ENCODE measurements at places on chromosomes 16 and 17.

DNA sequence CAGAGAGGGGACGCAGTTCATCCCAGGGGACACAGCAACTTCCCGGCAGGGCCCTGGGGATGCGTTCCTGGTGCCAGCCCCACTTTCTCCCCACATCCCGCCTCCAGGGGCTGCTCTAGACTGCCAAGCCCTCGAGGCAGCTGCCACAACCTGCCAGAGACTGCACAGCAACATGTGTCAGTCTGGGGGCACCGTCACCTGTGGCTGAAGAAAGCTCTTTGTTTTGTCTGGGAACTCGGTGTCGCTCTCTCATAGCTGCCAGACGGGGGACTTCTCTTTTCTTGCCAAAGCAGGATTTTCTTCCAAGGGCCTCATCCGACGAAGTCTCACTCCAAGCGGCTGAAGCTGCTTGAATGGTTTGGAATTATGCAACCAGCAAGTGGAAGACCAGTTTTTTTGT lies 43.7 kb downstream of the COTL1 start:
- no peak for DNase-seq

DNA sequence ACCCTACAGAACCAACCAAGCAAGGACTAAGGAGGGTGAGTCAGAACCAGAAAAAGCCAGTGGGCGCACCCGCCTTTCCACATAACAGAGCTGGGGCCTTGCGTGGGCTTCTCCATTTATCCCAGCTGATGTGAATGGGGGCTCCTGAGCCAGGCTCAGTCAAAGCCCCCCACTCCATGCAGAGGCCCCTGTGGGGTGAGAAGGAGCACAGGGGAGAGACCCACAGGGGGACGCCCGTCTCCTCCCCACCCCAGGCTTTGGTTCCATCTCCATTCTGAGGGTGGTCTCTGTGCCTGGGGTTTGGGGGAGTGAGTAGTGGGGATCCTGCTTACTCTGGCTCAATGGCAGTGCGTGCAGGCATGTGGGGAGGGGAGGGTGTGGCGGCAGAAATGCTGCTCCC lies 210.1 kb upstream of the TNRC6C start:
- DNase-seq: no peak

DNA sequence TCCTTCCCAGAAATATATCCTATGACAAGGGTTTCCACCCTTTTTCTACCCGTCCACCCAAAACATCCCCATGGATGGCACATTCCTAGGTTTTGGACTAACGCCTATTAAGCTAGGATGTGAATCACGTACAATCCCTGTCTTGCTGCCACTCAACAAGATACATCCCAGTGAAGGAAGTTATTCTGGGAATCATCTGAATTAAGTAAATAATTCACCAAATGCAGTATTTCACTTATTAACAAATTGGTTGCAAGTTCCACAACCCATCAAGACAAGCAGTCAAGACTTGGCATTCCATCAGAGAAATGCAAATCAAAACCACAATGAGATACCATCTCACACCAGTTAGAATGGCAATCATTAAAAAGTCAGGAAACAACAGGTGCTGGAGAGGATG lies 32.1 kb downstream of the ASPA start:
- no peak for DNase-seq

GRCh38 chr17:9971991-9972390 lies 66.9 kb upstream of the RCVRN start:
- no peak for DNase-seq

- DNase-seq: no peak
Observed at GRCh38 chr17:73968680-73969079, 234.8 kb upstream of the RPL38 start.

DNA sequence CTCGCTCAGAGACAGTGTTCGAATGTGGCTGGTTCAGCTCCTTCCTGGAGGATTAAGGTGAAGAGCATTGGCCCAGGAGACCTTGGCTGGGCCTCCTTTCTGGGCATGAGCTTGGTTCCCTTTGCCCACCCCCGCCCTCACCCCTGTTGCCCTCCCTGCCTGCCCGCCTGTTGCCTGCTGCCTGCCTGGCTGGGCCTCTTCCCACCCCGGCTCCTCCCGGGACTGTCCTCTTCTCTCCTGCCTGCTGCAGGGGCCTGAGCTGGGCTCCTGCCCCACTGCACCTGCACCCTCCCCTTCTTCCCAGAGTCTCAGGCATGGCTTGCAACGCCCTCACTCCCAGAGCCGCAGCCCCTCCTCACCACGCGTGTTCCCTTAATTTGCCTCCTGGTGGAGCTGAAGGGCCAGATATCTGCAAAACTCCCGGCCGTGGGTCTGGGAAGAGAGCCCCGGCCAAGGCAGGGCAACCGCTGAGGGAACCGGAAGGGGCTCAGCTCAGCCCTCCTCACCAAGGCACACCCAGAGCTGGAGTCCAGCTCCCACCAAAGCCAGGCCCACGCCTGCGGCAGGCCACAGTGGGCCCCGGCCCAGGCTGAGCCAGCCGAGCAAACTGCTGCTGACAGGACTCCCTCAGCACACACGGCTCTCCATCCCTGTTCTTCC lies 31.2 kb downstream of the MNT start:
- no peak for DNase-seq

DNA sequence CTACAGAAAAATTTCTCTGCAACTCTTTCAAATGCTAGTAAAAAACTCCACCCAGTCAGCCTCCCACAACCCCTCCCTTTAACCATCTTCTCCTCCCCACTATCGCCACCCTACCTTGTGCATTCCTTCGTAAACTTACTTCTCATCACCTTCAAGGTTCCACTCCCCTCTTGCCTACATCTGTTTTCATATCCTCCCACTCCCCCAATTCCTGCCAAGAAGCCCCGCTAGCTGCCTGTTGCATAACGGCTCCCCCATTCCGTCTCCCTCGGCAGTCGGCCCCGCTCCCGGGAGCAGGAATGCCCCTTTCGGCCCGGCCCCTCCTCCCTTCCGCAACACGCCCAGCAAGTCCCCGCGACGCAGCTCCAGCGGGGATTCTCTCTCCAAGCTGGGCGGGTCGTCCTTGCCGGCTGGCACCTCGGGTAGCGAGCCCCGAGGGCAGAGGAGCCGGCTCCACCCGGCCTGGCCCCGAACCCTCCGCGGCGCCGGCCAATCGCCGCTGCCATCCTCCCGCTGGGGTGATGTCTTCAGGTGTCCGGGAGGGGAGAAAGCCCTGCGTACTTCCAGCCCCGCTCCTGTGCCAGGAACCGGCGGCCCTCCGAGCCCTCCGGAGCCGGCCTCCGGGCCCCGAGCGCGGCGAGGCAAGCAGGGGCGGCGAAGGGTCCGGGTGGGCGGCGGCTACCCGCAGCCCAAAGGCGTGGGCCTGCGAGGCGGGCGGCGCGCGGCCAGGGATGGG lies 1.5 kb downstream of the PHLPP2 start:
- peak; percentile 41 for DNase-seq

- DNase-seq: no peak
Observed at GRCh38 chr16:17469741-17470181, 999 bp downstream of the XYLT1 start.

- DNase-seq: no peak
Observed at GRCh38 chr17:83153681-83154310, 74.4 kb downstream of the METRNL start.

DNA sequence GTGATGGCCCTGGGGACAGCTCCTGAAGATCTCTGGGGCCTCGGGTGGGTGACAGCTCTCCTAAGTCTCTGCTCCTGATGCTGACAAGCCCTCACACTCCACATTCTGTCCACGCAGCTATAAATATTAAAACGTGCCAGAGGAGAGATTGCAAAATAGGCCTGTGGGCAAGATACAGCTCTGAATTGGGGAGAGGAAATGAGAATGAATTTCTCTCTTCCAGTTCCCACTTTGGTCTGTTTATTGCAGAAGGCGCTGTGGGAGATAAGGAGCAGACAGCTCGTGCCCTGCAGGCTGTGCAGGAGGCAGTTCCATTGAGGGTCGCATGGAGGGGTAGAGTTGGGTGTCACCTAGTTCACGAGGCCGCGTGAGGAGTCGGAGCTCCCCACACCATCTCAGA lies 87.5 kb upstream of the SDK2 start:
- no peak for DNase-seq

GRCh38 chr16:81810894-81811538 lies 31.9 kb downstream of the PLCG2 start:
- no peak for DNase-seq

GRCh38 chr16:89915303-89916232 lies 3.1 kb upstream of the MC1R start:
- DNase-seq: no peak

GRCh38 chr17:48606892-48607614 lies 2.3 kb upstream of the HOXB6 start:
- no peak for DNase-seq

DNA sequence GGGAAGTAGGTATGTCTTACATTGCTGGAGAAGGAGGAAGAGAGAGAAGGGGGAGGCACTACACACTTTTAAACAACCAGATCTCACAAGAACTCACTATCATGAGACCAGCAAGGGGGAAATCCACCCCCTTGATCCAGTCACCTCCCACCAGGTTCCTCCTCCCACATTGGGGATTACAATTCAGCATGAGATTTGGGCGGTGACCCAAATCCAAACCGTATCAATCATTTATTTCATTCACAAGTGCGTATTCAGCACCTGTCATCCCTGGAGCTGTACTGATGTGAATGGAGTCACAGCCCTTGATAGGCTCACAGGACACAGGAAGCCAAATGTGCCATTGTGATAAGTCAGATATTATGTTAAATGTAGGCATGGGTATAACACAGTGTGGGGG lies 228.3 kb upstream of the HSBP1 start:
- no peak for DNase-seq

DNA sequence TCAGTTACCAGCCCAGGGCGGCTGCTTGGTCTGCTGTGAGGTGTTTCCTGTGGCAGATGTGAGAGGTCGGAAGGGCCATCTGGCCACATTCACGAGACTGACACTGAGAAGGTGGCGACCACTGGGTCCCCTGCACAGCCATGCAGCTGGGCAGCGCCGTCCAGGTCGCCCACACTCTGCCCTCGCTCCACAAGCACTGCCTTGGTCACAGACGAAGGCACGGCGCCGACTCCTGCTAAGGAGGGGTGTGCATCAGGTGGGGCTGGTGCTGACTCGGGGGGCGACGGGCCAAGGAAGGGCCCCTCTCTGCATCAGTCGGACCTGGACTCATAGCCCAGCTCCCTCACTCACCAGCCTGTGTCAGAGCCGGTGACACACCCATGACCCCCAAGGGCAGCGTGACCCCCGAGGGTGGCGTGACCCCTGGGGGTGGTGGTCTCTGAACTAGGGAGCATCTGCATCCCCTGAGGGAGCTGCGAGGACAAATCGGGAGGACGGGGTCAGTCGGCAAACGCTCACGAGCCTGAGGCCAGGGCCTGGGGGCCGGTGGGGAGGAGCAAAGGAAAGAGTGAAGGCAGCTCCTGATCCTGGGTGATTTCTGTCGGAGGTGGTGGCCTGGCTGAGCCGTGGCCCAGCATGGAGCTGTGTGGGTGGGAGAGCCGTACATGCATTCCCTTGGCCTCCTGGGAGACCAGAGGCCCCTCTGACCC lies 30.4 kb downstream of the NME3 start:
- no peak for DNase-seq

DNA sequence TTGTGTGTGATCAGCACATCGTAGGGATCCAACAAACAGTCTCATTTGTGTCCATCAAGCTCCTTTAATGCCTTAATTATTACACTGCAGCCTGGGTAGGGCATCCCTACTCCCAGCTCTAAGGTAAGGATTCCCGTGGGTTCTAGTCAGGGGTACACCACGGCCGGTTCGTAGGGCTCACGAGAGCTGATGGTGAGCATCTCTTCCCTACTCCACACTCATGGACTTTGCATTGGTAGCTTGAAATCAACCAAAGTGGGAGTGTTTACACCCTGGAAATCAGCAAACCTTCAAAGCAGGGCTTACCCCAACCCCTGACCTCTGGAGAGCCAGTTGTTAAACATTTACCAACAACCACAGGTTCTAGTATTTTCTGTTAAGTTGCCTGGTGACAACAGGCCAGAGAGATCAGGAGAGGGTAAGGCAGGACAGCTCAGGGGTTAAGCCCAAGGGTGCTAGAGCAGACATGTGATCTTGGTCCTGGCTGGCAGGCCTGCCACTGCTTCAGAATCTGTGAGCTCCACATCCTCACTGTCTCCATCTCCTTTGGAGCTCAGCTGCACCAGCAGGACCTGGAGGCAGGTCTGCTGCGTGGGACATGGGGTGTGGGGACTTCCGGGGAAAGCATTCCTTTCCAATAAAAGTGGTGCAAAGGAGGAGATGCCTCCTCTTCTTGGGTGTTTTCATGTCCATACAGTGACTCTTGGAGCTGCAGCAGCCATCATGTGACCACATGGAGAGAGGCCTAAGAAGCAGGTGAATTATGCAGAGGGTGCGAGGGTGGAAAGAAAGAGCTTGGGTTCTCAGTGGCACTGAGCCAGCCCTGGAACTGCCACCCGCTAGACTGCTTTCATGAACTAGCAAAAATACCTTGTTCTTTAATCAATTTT lies 36.1 kb upstream of the ZCCHC14 start:
- no peak for DNase-seq

- DNase-seq: peak; percentile 44
Observed at GRCh38 chr16:53817812-53818550, 114.0 kb downstream of the FTO start.

DNA sequence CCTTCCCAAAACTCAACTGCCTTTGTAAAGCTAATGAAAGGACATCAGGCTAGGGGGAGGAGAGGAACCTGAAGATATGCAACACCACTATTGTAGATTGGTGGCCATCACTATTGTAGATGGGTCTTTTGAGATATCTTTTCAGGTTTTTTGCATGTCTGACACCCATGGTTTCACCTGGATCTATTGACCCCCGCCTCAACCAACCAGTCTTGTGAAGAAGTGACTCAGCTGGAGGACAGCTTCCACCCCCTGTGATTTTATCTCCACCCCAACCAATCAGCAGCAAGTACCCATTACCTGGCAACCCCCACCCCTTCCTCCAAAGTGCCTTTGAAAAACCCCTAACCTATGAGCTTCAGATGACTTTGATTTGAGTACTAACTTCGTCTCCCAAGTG lies 382.6 kb upstream of the GOT2 start:
- DNase-seq: no peak

GRCh38 chr17:36529121-36529520 lies 5.5 kb downstream of the MYO19 start:
- no peak for DNase-seq

DNA sequence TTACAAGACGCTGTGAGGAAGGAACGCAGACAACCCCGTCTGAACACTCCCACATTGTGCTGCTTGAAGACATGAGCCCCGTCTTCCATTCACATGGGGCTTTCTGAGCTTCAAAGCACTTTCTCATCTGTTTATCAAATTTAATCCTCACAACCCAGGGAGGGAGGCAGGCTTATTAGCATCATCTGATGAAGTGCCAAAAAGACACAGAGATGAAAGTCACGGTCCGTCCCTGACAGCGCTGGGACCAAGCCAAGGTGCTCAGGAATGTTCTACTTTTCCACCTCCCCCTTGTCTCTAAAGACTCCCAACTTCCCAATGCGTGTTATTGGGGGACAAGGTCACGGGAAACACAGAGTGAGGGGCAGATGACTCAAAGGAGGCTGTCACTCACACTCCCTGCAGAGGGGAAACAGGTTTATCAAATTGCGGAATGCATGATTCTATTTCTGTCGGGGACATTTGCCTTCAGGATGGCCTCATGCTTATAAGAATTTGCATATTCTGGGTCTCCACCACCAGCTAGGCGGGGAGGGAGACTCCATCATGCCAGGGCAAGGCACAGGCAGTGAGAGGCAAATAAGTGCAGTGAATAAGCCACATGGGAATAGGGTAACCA lies 10.7 kb downstream of the XYLT1 start:
- no peak for DNase-seq

Measured in HS-5 (cell line).